ENCODE measurements at places on chromosomes 7 and 10. TPM values are rescaled to one million over a fixed set of nuclear protein-coding genes. Genes with fewer than 3 reads are reported as not detected.

SHH gene
- not detected for total RNA-seq

CYP3A4 gene
- total RNA-seq = not detected

GATA3 gene
- 1.2 TPM for total RNA-seq

GIMAP2 gene
- 3.1 TPM for total RNA-seq

SLC35B4 gene
- total RNA-seq = 6.5 TPM

SRRM3 gene
- total RNA-seq = 7.6 TPM

SLC26A4 gene
- total RNA-seq = 1.5 TPM

VSTM4 gene
- total RNA-seq = 24.4 TPM

LEP gene
- total RNA-seq = 0.30 TPM

SUN3 gene
- not detected for total RNA-seq

EGR2 gene
- total RNA-seq = 4.8 TPM

ZNF248 gene
- 10.8 TPM for total RNA-seq

THSD7A gene
- 3.4 TPM for total RNA-seq

NKX1-2 gene
- total RNA-seq = not detected

BTBD16 gene
- not detected for total RNA-seq
